T-helper 2 cell treated with Interferon-gamma antibody and Interleukin-4, amounts not matched to agents 5 μg/mL and 100 μg/mL, for 36 hours (primary cell): ENCODE measurements at places on chromosomes 1 and 21.

DNA sequence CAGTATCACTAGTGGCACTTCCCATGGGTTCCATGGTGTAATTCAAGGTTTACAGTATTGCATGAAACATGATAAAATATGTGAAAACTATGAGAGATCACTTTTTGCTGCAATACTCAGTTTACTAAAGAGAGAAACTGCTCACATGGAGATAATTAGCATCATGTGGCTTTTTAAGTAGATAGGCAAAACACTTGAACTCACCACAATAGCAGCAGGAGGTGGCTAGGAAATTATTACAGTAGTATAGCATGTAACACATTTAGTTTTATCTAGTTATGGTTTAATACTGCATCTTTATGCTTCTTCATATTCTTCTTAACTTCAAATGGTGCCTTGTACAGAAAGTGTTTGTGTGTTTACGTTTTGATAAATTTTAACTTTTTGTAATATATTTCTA is 698.5 kb upstream of the BRINP3 start:
- DNase-seq, result no peak

DNA sequence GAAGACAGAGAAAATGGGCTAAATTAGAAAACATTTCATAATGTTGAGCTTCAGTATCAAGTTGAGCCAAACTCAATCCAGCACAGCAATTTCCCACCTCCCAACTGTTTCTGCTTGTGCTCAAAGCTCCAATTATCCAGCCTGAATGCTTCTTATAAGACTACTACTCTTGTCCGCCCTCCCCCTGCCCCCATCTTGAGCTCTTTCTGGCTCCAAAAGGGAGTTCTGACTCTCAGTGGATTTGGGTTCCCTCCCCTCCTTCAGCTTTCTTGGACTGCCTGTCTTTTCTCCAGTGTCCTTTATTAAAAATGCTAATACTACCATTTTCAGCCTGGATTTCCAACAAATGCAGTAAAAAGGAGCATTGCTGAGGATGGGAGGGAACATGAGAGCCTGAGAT is 174.8 kb downstream of the ASTN1 start:
- DNase-seq, result no peak

DNA sequence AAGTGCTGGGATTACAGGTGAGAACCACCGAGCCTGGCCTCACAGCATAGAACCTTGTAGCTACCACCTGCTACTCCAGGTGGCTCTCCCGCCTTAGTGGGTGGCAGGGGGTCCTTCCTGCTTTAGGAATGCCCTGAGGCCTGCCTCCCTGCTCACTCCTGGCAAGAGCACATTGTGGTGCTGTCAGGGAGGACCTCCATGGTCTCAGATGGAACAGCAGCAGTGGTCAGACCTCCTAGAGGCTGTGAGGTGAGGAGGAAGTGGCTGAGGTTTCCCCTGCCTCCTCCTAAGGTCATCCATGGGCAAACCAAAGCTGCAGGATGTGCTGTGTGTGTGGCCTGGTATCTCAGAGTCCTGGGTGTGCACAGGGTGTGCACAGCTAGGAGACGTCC is 6.7 kb downstream of the SOX13 start:
- no peak for DNase-seq

DNA sequence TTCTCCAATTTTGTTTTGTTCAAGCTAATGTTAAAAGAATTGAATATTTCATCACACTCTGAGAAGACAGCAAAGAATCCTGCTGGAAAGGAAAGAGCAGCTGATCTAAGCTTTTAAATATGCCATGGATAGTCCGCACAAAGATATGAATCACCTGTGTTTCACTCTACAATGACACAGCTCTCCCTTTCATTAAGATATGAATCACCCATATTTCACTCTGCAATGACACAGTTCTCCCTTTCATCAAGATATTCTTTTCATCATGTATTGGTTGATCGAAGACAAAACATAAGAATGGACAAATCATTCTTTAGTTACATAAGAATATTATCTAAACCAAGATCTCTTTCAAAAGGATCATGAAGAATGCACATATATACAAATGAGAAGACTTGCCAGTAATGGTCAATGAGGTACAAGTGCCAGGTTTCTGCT is 367.3 kb downstream of the SMYD3 start:
- no peak for DNase-seq

GRCh38 chr1:30314591-30314990 is 408.8 kb downstream of the MATN1 start:
- DNase-seq, result no peak

GRCh38 chr1:2564815-2565374 is 8.7 kb downstream of the TNFRSF14 start:
- DNase-seq, result no peak

DNA sequence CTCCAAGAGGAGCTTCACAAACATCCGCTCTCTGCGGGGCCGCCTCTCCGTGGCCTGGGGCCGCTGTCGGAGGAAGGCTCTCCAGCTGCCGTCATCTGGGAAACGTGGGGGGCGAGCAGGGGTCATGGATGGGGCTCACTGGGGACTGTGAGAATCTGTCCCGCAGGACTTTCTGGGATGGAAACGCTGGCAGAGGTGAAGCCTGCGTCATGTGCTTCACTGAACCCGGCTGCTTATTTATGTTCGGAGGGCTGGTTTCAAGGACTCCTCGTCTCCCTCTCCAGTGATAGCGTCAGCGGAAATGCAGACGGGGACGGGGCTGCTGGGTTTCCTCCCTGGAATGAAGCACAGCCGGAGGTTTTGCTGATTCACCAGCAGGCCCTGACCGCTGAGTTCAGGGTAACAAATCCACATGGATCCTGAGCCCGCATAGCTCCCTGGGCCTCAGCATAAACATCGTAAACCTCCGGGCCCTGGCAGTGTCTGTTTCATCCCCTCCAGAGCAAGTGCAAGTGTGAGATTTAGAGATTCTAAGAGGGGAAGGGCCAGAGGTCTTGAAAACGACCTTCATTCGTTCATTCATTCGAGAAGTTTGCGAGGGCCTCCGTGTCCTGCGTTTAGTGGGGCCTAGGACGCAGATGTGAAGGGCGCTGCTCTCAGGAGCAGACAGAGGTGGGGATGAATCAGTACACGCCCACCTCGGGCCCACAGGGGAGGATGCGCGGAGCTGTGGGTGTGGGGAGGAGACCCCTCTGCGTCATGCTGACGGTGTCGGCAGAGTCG is 7.0 kb upstream of the POFUT2 start:
- no peak for DNase-seq

DNA sequence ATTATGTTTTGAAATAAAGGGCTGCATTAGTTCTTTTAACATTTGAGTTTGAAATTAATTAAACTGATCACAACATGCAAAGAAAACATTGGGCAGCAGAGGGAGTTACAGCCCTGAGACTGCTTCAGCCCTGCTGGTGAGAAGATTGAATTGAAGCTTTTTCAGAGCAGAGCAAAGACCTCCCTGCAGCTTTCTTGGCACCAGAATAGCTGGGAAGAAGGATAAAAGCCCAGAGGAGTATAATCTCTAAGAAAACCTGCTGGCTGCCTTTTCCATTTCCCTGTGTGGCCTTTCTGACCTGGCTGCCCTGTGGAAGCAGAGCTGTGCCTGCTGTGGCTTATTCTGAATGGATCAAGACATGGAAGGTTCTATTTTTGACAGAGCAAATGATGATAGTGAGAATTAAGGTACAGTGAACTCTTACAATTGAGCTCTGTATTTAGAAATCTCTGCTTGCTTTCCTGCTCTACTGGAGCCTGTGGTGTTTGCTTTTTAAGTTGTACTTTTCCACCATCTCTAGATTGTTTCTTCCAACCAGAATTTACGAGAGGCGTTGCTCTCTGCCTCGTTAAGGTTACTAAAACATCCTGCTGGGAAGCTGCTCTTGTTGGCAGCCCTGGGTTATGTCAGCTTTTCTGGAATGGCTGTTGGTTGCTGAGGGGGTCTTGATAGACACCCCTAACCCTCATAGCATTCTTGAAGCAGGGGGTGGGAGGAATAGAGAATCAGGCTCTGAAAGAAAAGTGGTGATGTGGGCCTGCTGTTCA is 9.9 kb downstream of the SNRPE start:
- no peak for DNase-seq

DNA sequence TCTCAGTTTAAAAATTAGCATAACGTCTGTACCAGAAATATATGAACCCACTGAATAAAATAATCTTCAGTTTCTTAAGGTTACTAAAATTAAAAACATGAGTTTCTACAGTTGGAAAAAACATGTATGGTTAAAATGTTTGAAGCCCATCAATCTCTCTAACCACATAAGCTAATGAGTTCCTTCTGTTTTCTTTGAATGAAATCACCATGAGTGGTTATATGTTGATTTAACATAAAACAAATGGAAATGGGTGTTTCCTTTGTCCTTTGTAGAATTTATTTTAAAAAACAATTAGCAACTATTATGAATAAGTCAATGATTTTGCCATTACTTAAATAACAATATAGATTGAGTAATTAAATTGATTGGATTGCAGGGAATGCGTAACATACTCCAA is 3.0 kb upstream of the ADGRL2 start:
- DNase-seq, result no peak

- DNase-seq, result no peak
Measured at GRCh38 chr1:221548942-221549341, 192.9 kb downstream of the DUSP10 start.

DNA sequence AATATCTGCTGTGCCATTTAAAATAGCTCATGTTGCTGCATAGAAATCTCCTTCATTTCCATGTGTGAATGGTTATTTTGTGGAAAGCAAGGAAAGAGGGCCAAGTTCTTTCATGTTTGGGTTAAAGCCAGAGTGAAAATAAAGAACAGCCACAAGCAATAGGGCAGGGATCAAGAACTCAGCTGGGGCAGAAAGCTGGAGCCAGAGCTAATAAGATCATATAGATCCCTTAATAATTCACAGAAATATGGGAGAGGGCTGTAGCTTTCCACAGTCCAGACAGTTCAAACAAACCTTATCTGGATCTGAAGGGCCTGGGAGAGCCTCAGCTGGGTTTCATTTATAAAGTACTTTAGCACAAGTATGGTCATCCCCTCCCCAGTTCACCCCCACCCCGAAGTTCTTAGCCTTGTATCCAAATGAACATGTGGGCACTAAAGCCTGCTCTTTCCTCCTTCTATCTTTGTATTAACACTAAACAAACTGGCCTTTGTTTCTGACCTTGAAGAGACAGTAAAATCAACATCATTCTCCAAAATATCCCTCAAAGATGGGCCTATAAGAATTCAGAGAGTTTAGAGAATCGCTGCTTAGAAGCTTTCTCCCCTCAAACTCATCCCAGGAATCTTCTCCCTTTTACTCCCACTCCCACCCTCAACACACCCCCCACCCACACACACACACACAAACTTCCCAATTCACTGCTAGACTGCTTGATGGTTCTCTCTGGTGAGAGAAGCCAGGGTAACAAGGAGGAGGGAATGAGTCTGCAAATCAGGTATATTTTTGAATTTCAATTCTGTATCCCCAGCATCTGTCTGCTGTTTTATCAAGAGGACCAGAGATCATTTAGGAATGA is 41.7 kb downstream of the UTP25 start:
- no peak for DNase-seq

DNA sequence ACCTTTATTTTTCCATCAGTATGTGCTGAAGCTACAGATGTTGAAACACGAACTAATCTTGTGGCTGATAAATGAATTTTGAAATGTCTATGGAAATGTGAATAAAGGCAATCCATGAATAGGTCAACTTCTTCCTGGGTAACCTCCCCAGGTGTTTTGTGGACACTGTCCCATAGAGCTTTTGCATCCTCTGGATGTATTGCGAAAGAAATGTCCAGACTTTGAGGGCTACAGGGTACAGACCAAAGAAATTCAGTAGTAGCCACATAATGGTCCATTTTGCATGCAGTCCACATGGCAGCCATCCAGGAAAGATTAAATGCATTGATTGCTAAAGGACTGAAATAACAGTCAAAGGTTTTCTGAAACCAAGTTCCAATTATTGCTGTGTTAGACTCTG is 21.5 kb upstream of the DARS2 start:
- no peak for DNase-seq

DNA sequence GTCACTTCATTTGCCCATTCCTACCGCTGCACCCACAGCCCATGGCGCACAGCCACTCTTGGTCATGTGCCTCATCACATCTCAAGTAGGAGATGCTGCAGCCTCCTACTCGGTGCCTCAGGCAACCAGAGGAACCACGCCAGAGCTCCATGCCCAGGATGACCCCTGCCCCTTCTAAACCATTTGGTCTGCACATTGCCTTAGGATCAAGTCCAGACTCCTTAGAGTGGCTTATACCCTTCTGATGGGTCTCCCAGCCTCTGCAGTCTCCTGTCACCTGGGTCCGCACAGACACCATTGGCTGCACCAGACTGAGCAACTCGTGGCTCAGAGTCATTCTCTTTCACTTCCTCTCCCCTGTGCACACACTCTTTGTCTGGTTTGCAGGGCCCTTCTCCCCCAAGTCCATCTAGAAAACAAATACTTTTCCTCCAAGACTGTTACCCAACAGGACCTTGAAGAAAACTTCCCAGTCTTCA is 2.2 kb upstream of the ADORA3 start:
- no peak for DNase-seq
